Progenitor cell of endocrine pancreas (in vitro differentiated cells): ENCODE measurements at places on chromosomes 1 and 21. TPM values are rescaled to one million over a fixed set of nuclear protein-coding genes. Genes with fewer than 3 reads are reported as not detected.

GRCh38 chr1:25467193-25467592 lies 36.5 kb downstream of the MACO1 start:
- DNase-seq = no peak

- DNase-seq = no peak
Measured at GRCh38 chr1:88768816-88769215, 84.7 kb downstream of the PKN2 start.

DNA sequence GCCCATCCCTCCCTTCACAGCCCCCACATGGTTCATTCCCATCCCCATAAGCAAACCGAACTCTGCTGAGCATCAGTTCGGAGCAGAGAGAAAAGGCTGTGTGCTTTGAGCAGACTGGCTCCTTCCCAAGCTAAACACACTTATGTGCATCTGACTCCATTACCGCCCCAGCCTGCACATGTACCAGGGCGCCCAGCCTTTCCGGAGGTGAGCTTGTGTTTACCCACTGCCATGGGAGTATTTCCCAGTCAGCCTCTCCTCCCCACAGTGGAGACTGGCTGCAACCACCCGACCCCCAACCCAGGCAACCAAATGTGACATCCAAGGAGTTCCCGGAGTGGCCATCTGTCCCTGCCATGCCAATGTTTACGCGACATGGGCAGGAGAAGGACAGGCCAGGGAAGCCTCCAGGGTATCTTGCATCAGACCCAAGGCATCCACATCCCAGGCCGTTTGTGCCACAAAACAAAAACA lies 9.4 kb downstream of the TIAM1 start:
- no peak for DNase-seq

- DNase-seq = no peak
Measured at GRCh38 chr1:11602424-11602823, 51.8 kb downstream of the FBXO2 start.

DNA sequence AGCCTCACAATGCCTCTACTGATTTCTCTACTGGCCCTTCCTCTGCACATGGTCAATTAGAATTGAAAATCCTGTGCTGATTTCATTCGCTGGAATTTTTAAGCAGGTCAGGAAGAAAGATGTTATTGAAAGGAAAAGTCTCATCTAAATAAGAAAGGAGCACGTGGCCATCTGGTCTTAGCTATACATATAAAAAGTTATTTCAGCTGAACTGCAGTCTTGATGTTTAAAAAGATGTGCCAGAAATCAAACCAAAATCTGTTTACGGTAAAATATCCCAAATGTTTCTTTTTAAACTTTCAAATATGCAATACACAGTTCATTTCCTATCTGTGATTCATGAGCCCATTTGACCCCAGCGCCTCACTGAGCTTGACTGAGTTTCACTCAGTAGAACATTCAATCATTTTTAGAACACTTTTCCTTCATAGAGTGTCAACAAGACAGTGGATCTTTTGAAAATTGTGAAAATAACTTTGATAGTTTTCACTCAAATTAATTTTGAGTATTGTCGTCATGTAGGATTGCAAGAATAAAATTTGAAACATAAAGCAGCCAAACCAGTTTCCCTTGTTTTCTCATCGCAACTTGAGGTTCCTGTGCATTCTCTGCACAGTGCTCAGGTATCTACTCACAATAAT lies 293.6 kb downstream of the PTPRC start:
- DNase-seq = no peak

DNA sequence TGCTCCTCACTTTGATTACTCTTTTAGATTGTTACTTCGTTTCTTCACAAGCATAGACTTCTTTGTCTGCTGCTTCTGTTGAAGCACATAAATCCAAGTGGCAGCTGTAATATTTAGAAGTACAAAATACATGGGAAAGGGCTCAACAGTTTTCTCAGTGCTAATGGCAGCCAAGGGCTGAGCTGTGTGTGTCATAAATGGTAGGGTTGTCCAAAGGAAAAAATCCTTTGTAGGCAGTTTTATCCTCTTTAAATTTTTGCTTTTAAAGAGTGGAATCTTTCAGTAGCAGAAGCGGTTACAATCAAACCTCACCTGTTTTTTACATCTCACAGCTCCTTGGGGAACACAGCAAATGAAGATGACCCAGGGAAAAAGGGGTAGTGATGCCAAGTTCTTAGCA lies 650.8 kb downstream of the PLPP3 start:
- DNase-seq = no peak

DNA sequence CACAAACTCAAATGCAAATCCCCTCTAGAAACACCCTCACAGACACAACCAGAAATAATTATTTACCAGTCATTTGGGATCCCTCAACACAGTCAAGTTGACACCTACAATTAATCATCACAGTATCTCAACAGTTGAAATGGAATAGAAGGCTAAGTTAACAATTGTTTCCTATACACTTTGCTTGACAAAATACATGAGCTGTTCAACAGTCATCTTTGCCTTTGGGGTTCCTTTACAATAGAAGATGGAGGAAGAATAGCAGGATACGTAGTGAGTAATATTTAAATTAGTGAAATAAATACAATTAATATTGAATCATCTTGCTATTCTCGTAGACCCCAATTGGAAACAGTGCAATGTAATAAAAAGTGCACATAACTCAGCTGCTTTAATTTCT lies 487.3 kb upstream of the ADAMTS5 start:
- no peak for DNase-seq

DNA sequence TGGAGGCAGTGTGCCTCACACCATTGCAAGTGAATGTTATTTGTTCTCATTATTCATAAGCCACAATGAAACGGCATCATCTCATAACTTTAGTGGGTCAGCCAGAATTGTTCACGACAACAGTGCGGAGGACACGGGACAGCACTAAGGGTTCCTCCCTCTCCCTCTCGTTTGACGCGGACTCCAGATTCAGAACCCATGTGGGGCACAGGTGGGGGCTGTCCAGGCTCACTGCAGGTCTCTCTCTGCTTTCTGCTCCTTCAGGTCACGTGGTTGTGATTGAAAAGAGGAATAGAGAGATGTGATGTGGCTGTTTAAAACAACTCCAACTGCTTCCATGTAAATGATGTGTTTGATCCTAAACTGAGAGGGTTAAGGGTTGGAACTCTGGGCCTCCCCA lies 13.5 kb downstream of the RUNX1 start:
- DNase-seq = no peak

DNA sequence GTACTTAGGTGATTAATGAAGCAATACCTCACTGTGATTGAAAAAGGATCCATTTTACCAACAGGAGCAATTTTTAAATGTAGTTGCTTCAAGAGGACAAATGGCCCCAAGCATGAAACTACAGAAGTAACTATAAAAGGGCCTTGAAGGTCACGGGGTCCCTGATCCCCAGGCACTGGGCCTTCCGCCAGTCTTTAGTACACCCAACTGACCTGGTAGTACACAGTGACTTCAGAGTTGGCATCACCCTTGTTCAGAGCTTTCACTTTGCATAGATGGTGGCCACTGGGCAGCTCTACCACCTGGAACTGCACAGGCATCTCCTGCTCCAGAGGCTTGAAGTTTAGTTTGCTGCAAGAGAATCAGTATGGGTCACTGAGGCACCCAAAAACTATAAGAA lies 84.3 kb downstream of the NRDC start:
- DNase-seq = no peak

- no peak for DNase-seq
Measured at GRCh38 chr1:175665616-175666015, 77.8 kb downstream of the TNR start.

DNA sequence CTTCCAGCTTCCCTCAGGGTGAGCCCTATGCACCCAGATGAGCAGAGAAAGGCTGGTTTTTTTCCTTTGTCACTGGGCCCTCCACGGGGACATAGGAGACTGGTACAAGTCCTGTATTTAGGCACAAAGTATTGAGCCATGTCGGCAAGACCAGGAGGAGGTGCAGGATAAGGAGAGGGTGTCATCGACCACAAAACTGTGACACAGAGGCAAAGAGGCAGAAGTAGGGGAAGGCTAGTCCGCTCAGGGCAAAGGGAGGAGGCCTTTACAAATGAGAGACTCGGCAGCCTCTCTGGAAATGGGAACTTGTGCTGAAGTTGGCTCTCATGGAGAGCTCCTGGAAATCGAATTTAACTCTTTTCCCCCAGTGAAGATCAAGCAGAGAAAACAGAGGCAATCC lies 70.7 kb upstream of the CAMK1G start:
- DNase-seq = no peak

DNA sequence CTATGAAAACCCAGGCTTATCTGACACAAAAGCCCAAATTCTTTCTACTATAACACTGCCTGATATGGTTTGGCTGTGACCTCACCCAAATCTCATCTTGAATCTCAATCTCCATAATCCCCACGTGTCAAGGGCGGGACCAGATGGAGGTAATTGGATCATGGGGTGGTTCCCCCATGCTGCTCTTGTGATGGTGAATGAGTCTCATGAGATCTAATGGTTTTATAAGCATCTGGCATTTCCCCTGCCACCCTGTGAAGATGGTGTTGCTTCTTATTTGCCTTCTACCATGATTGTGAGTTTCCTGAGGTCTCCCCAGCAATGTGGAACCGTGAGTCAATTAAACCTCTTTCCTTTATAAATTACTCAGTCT lies 123.3 kb upstream of the USP24 start:
- DNase-seq = no peak

- no peak for DNase-seq
Measured at GRCh38 chr1:187721216-187721615, 892.5 kb downstream of the PLA2G4A start.

DNA sequence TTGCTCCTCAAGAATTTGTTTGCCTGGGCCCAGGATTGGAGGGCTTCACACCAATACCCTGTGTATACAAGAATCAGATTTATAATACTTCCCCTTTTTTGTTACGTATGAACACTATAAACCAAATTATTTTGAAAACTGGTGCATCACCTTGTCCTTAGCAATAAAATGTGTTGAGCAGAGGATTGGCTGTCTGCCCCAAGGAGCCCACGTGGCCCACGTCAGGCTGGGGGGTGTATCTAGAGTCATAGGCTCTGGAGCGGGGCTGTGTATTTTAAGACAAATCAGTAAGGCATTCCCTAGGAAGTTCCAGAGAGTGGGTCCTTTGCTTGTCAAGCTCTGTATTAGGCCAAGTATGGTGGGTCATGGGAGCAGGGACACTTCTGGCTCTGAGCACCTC lies 2.0 kb upstream of the ST3GAL3 start:
- DNase-seq = no peak

- no peak for DNase-seq
Measured at GRCh38 chr1:177953549-177953948, 16.3 kb downstream of the SEC16B start.

Gene PLEKHA6
- total RNA-seq = 66.9 and 71.5 TPM in 2 replicates

Gene RIPPLY3
- 17.9 and 18.9 TPM in 2 replicates for total RNA-seq

Gene AVPR1B
- 0.60 TPM in 1 of 2 replicates, not detected in the other for total RNA-seq

Gene S100A2
- total RNA-seq = 0.36 and 1.6 TPM in 2 replicates

Gene SERPINC1
- total RNA-seq = 0.31 TPM in 1 of 2 replicates, not detected in the other

Gene RRP1B
- 38.0 and 41.3 TPM in 2 replicates for total RNA-seq

Gene FCRL6
- total RNA-seq = not detected in 2 replicates

Gene F13B
- not detected in 2 replicates for total RNA-seq
